CD8-positive, alpha-beta memory T cell (primary cell): ENCODE measurements at places on chromosomes 12 and 14. TPM values are rescaled to one million over a fixed set of nuclear protein-coding genes. Genes with fewer than 3 reads are reported as not detected.
A peak's percentile ranks its signal among the peaks of the same experiment; 100 is the strongest.

The TPH2 gene
- total RNA-seq: not detected

The OASL gene
- total RNA-seq: 4.3 TPM

DNA sequence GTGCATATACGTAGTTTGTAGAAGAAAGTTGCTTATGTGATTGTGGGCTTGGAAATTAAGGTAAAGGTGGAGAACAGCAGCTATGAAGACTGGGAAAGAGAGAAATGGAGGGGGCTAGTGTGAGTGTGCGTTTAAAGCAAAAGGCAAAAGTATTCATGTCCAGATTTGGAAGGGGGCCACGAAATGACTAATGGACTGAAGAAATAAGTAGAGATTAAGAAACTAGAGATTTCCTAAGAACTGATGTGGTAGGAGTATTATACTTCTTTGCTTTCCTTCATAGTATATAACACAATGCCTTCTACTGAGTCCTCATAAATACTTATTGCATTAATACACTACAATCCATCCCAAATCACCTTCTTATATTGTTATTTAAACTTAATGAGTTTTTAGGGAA lies 298.6 kb upstream of the NOVA1 start:
- no peak for DNase-seq

DNA sequence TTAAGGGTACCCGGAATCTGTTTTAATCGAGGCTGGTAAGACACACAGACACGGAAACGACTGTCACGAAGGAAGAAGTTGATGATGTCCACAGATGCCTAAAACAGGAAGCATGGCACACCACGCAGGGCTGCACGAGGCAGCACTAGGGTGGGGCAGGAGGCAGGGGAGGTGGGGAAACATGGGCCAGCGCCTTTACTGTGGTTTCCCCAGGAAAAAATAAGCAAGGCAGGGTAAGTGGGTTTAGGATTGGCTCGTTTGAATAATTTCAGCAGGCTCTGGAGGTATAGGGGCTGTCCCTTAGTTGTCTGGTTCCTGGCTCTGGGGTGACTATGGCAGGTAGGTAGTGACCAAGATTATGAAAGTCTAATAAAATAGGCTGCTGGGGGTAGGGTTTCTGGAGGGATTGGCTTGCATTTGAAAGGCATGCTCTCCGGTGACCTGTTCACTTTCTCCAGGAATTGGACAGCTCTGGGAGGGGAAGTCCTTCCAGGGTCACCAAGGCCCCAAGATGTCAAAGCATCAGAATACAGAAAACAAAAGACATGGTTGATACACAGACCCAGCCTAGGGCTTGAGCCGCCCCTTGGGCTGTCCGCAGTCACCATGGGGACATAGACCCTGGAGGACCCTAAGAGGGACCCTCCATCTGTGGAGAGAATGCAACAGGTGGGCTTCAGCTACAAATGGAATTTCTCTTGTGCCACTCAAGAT lies 35.3 kb downstream of the MAP1LC3B2 start:
- no peak for DNase-seq

The ASCL1 gene
- not detected for total RNA-seq

- DNase-seq: no peak
Observed at GRCh38 chr14:69137416-69137815, 15.5 kb downstream of the DCAF5 start.

GRCh38 chr12:4908684-4909409 lies 858 bp upstream of the KCNA1 start:
- DNase-seq: no peak

DNA sequence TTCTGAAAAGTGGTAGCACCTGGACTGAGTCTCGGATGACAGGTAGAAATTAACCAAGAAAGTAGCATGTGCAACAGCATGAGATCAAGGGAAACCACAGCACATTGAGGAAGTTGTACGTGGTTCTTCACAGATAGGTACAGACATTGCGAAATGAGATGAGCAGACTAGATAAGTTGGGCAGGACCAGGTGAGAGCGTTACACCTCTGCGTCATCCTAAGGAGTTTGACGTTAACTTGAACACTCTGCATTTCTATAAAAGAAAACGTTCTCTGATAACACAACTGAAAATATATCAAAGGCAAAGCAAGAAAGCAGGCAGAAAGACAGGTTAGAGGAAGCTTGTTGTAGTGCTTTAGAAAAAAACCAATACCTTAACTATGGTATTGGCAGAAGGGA lies 98.5 kb upstream of the RASSF8 start:
- peak; percentile 37 for DNase-seq

DNA sequence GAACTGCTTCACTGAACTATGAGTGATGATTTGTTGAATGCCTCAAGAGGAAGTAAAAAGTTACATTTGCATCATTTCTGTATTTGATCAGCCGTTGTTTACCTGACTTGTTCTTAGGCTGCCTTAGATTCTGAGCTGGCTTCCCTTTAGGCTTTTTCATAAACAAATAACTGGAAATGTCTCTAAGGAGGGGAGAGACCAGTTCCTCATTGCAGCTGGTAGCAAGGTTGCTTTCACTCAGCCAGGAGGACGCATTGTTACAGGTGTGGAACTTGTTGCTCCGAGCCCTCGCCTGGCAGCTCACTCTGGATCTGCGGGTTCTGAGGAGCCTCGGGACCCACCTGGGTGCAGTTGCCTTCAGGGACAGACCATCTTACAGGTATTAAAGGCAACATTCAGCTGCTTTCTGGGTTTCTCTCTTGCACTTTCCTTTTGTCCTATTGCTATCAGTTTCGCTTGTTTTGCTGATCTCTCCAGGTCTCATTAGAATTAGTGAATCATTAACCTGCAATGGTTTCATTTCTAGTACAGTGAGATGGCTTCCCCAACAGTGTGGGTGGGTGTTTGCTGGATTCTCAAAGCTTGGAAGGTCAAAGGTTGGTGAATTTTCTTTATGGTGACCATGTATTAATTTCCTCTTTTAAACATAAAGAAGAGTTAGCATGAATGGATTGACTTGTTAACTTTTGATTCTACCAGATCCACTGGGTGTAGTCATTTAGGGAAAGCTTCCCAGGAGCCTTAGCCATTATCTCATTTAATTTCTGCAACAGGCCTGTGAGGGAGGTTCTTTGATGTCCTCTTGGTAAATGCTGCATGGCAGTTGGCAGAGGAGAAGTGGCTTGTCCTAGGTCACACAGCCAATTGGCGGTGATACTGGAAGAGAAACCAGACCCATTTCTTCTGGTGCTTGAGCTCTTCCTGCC lies at the start of gene PLEKHG7:
TSS of gene PLEKHG7 (plus strand) at position 236 of the 926 bp plus-strand sequence. CDS start 3,643 bp downstream, outside the sequence.
- no peak for DNase-seq

DNA sequence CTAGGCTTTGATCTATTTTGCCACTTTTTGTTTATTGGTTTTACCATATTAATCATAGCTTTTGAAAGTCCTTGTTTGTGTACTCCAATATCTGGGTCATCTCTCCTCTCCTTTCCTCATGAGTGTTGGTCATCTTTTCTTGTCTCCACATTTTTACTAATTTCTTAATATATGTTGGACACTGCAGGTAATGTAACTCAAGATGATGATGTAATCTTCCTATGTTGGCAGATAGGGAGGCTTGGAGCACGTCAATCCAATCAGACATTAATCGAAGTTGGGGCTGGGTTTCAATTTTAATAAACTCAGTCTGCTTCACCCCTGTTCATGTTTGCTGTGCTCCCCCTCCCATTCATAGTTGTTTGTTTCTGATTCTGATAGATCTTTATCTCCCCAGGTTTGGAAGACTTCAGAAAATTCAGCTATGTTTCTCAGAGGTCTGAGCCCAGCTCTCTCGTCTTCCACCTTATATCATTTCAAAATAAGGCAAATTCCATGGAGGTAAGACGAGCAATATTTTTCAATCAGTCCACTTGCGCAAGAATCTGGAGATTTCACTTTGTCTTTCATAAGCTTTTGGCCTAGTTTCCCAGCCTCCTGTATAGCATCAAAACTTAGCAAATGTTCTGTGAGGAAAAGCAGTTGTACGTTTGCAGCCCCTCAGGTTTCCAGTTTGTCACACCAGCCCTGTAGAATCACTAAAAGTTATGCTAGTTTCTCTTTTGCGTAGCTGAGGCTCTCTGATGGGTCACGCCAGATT lies 504.1 kb downstream of the TMTC2 start:
- no peak for DNase-seq

GRCh38 chr12:49470986-49471385 lies 67.8 kb upstream of the KCNH3 start:
- DNase-seq: no peak

- DNase-seq: no peak
Observed at GRCh38 chr12:11884116-11884515, 186.6 kb upstream of the BCL2L14 start.

DNA sequence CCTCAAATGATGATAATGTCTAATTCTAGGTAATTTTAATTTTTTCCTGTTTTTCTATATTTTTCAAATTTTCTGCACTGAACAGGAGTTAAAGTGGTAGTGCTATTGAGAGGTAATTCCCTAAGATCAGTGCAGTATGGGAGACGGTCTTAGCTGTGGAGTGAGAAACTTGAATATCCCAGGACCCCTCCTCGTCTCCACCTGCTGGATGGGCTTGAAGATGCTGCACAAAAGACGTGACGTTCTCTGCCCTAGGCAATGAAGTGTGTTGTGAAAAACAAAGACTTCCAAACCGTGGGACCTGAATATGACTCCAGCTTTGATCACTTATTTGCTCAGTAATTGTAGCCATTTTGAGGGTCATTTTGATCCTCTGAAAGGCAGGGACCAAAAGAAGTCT lies 298.1 kb downstream of the VRK1 start:
- DNase-seq: no peak

GRCh38 chr14:75514673-75515628 lies 7.3 kb upstream of the BATF start:
- peak; percentile 63 for DNase-seq

- DNase-seq: no peak
Observed at GRCh38 chr14:63055631-63056030, 10.4 kb upstream of the KCNH5 start.

- DNase-seq: no peak
Observed at GRCh38 chr12:51346581-51346980, at the start of gene CELA1. Gene CELA1, minus strand, starts transcription at chr12:51346679. Its CDS starts 41 bp downstream, at chr12:51346638.

DNA sequence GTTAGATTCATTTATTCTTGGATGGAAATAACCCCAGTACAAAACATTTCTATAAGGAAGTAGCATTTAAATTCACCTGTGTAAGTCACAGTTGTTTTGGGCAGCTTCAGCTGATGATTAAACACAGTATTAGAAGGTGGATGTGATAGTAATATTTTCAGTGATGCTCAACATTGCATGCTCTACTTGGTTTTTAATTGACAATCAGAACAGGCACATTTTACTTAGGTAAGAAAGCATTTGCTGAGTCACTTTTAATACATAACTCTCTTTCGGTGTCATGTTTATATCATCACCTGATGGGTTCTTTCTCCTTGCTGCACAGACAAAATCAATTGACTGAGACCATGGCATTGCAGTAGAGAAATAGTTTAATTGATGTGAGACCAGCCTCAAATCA lies 80.7 kb downstream of the CMAS start:
- DNase-seq: no peak

The CIT gene
- total RNA-seq: 17.6 TPM

The EPYC gene
- total RNA-seq: not detected

The PTPN21 gene
- 0.28 TPM for total RNA-seq

The DIO2 gene
- total RNA-seq: not detected

DNA sequence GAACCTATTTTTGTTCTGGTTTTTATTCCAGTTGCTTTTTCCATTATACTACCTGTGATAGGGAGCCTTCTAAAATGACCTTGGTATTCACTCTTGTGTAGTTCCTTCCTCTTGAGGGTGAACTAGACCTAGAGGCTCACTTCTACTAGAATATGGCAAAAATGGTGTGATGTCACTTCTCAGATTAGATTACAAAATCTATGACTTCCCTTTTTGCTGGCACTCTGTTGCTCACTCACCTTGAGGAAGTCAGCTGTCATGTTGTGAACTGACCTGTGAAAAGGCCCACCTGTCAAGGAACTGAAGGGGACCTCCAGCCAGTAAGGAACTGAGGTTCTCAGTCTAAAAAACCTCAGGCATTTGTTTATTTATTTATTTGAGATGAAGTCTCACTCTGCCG lies 5.7 kb downstream of the MIPOL1 start:
- DNase-seq: no peak

GRCh38 chr12:95204141-95204866 lies 13.0 kb downstream of the FGD6 start:
- DNase-seq: no peak

GRCh38 chr12:80442426-80443222 lies 1.4 kb upstream of the PTPRQ start:
- DNase-seq: no peak

- no peak for DNase-seq
Observed at GRCh38 chr12:126663304-126664094, 1598.3 kb downstream of the AACS start.

- DNase-seq: no peak
Observed at GRCh38 chr12:116146386-116146785, 131.1 kb downstream of the MED13L start.

The BCDIN3D gene
- 7.6 TPM for total RNA-seq

The PIWIL1 gene
- not detected for total RNA-seq

GRCh38 chr14:69002069-69002468 lies 23.0 kb upstream of the ACTN1 start:
- peak; percentile 15 for DNase-seq

DNA sequence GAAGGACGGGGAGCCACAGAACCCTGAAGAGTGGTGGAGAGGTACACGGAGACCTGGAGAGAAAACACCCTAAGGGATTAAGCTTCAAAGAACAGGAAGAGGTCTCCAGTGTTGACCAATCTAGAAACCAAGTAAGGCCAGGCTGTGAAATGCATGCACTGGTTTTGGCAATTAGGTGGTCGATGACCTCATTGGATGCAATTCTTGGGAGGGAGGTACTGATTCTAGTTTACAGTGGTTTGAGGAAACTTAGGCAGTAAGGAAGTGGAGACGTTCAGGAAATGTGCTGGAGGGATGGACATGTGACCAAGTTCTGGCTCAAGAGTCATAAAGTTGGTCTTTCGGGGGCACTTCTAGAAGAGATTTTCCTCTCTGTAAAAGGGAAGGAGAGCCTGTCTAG lies 91.3 kb upstream of the CEP83 start:
- no peak for DNase-seq

DNA sequence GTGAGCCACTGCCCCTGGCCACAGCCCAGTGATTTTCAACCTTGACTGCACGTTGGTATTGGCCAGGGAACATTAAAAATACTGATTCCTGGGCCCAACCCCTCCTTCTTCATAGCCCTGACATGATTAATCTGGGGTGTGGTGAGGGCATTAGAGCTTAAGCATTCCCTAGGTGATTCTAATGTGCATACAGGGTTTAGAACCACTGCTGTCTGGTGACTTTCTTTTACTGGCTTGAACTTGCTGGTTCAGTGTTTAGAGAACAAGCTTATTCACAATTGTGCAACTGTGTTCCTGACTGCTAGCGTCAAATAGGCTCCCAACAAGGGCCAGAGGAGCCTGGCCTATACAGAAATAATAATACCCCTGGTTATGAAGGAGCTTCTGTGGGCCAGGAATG lies 488.8 kb upstream of the CCDC196 start:
- DNase-seq: no peak

GRCh38 chr12:124162151-124163110 lies 132.5 kb upstream of the RFLNA start:
- no peak for DNase-seq

GRCh38 chr12:111753144-111753881 lies 13.4 kb upstream of the ALDH2 start:
- DNase-seq: no peak

- DNase-seq: no peak
Observed at GRCh38 chr14:28321475-28322244, 444.9 kb upstream of the FOXG1 start.

The NTF3 gene
- not detected for total RNA-seq

The KIF5A gene
- 1.8 TPM for total RNA-seq

GRCh38 chr14:27078191-27078590 lies 480.4 kb upstream of the NOVA1 start:
- no peak for DNase-seq

The KRT72 gene
- total RNA-seq: not detected
